Iris pigment epithelial cell (primary cell): ENCODE measurements at places on chromosomes 1 and 21.

DNA sequence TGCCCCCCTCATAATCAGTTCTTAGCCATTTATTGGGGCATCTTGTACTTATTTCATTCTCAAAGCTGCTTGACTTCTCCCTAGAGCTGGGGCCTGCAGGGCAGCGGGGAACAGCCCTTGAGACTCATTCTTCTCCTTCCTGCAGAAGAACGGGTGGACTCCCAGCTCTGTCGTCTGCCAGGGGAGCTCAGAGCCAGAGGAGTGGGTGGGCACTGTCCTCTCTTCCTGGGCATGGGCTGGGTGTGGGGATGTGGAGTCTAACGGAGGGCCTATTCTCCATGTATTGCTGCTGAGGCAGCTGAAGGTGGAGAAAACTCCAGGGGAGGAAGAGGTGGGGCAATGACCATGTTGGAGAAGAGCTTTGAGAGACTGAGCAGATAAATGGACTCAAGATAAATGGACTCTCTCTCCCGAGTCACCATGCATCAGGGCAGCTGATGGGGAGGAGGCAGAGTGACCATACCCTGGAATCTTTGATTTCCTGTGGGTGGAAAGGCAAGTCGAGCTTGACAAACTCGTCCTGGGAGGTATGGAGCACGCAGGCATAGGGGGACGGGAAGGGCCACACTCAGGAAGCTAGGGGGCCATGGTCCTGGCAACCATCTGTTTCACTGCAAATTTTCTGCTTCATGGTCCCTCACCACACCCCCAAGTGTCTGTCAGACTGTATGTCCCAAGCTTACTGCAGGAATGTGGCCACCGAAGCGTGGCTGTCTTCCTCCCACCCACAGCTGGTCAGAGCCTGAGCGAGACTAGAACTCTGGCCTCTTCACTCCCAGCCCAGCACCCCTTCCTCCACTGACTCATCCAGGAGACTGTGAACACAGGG is 56.9 kb upstream of the ATP2B4 start:
- DNase-seq = peak; percentile 80

GRCh38 chr1:46719689-46720088 is 775 bp upstream of the EFCAB14 start:
- DNase-seq = no peak

GRCh38 chr1:9100471-9101043 is 28.3 kb downstream of the GPR157 start:
- DNase-seq = peak; percentile 58

GRCh38 chr1:39500862-39501389 is 9.5 kb downstream of the BMP8A start:
- no peak for DNase-seq

DNA sequence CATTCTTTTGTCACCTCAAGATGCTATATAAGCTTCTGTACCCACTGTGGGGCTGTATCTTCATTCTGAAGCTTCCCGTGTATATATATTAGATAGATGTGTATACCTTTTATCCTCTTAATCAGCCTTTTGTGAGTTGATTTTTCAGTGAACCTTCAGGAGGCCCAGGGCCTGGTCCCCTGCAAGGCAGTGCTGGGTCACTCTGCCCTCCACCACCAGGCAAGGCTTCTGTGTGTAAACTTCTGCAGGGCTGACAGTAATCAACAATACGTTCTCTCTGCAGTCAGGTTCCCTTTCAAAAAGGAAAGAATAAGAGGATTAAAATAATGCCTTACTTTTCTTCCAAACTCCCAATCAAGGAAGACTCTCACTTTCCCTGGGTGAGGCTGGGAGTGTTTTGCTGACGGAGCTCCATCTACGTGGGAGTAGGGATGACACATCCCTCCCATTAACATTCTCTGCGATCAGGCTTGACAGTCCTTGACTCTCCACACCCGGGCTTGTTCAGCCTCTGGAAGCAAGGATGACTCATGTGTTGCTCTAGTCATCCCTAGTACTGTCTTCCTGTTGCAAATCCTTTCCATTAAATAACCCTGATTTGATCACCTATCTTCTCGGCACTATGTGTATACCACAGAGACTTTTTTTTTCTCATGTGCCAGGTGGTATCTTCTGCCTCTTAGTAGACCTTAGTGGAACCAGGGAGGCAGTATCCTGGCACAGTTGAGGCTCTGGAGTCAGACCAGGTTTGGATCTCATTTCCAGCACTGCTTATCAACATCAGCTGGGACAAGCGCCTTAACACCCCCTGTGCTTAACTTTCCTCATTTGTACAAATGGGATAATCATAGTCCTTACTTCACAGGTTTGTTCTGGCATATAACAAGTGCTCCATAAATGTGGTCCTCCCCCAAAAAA is 70.3 kb upstream of the KCNK1 start:
- peak; percentile 93 for DNase-seq

- DNase-seq = no peak
These were observed 67.6 kb downstream of the SEC16B start for GRCh38 chr1:177902266-177902665.

GRCh38 chr21:39632796-39633442 is 20.2 kb downstream of the B3GALT5 start:
- peak; percentile 76 for DNase-seq

DNA sequence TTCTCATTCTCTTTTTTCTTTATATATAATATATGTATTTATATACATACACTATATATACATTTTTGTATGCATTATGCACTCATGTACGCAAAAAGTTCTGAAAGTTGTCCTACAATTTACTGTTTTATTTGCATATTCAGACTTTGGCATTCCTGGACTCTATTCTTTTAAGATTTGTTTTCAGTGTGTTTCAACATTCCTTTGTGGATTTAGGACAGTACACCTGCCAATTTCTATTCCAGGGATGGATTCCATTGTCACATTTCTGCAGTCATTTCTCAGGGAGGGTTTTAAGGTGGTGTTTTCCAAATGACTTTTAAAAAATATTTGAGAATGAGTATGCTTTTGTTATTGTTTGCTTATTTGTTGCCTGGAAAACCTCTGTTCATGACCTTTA is 76.2 kb downstream of the TPR start:
- no peak for DNase-seq

DNA sequence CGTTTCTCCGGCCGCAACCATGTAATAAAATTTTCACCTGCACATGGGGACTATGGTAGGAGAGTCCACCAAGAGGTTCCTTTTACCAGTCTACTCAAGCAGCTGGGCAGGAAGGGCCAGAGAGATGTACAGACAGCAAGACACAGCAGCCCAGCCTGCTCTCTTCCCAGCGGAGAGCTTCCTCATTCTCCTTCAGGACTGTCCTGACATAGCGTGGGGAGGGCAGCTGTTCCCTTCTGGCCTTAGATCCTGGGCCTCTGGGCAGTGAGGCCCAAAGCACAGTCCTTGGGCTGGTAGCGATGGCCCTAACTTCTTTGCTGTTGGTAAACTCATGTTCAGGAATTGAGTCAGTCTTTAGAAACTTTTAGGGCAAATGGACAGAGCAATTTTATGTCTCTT is 89.1 kb downstream of the BCAR3 start:
- no peak for DNase-seq

DNA sequence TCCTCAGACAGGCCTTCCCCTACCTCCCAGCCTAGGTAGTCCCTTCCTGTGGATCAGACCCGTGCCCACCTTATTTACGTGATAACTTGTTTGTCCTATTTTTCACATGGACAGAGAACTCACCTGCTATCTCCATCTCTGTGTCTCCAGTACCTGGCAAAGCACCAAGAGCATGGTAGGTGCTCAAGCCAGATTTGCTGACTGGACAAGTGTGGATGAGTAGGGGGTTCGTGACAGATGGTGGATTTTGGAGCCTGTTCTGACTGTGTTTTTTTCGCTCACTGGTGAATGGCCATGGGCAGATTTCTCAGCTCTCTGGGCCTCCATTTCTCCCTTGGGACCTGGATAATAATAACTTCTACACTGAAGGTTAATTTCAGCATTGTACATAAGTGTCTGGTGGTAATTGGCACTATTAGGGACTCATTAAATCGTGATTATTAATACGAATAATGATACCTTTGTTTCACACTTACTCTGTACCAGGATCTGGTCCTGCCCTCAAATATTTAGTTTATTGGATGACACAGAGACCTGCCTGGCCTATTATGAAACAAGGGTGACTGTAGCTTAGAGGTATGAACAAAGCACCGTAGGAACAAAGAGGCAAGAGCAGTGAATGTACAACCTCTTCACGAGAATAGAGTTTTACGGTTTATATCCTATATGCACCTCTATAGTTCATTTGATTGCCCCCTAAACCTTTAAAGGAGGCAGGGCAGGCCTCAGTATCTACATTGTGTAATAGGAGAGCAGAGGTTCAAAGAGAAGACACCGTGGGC is 24.5 kb upstream of the SLC26A9 start:
- DNase-seq = peak; percentile 36

DNA sequence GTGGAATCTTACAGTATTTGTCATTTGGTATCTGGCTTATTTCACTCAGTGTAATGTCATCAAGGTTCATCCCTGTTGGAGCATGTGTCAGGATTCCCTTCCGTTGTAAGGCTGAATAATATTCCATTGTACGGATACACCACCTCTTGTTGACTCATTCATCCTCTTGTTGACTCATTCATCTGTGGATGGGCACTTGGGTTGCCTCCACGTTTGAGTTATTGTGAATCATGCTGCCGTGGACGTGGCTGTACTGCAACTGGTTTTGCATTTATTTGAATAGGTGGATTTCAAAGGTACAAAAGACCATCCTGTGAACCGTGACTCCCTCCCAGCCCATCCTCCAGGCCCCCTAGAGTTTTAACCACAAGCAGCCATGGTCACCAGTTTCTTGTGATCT is 11.9 kb upstream of the TCP10L start:
- DNase-seq = peak; percentile 88

- no peak for DNase-seq
These were observed 12.9 kb upstream of the PDE9A start for GRCh38 chr21:42640486-42640885.

GRCh38 chr1:62269851-62270495 is 49.3 kb downstream of the KANK4 start:
- no peak for DNase-seq

- DNase-seq = no peak
These were observed 4.5 kb downstream of the PODN start for GRCh38 chr1:53066488-53066887.

GRCh38 chr1:235253219-235253962 is 74.6 kb downstream of the ARID4B start:
- peak; percentile 71 for DNase-seq

DNA sequence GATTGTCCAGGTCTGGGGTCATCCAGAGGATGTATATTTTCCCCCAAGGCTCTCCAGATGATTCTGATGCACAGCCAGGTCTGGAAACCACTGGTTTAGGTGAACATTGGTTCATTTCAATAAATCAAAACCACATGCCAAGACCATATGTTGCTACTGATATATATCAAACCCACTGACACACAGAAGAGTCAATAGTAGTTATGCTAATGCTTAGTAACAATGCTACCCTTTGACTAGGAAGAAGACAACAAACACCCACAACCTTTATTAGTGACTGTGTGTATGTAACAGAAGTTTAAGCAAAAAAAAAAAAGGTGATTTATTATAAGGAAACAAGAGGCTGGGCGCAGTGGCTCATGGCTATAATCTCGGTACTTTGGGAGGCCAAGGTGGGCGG is 35.6 kb upstream of the POU2F1 start:
- DNase-seq = no peak

DNA sequence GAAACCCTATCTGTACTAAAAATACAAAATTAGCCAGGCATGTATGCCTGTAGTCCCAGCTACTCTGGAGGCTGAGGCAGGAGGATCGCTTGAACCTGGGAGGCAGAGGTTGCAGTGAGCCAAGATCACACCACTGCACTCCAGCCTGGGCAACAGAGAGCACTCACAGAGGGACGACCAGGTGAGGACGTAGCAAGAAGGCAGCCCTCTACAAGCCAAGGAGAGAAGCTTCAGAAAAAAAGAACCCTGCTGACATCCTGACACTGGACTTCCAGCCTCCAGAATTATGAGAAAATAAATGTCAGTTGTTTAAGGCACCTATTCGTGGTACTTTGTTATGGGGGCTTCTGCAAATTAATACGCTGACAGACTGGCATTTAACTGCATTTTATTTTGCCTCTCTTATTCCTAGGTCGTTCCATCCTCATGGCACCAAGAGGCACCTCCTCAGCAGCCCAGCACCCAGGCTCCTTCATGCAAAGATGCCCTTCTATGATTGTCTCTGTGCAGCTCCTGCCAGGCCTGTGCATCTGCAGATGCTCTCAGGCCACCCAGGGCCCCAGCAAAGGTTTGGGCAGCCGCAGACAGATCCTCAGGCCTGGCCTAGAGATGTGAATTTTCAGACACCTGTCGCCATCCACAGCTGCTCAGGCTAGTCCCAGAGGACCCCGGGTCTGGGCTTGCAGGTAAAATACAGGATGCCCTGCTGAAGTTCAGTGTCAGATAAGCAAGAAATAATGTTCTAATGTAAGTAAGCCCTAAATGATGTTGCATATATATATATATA is 86.0 kb upstream of the COX20 start:
- no peak for DNase-seq

GRCh38 chr1:64595871-64596515 is 126.1 kb downstream of the CACHD1 start:
- DNase-seq = no peak

DNA sequence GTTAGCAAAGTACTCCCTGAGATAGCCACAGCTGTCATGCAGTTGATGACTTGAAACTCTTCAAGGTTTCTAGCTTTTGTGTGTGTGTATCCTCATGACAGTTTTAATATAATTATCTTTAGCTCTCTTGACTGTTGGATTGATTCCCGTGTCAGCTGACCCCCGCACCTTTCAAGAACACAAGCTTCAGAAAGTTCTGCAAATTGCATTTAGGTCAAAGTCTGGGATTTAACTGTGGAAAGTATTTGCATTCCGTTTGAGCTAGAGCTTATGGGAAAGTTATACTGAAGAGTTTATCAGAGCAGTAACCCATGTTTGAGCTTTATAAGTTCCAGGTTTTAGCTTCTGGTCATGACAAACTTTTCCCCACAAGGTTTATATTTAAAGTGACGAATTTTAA is 380.1 kb upstream of the CHRM3 start:
- no peak for DNase-seq

DNA sequence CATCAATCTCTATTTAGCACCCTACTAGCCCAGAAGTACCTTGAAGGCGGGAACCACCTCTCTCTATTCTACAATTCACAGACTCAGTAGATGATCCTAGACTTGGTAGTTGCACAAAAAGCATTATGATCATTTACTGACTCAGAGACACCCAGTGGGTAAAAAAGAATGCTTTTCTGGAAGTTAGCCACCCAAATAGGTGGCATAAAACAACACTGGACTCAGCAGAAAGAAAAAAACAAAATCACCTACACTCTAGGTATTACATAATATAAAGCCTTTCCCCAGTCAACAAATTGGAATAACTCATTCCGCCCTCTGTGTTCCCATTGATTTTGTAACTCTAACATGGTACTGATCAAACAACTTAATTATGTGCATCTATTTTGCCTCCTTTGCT is 126.3 kb downstream of the PTPN14 start:
- no peak for DNase-seq
